Sigmoid colon (tissue), 7 donors: ENCODE measurements at places on chromosomes 7 and 10.

DNA sequence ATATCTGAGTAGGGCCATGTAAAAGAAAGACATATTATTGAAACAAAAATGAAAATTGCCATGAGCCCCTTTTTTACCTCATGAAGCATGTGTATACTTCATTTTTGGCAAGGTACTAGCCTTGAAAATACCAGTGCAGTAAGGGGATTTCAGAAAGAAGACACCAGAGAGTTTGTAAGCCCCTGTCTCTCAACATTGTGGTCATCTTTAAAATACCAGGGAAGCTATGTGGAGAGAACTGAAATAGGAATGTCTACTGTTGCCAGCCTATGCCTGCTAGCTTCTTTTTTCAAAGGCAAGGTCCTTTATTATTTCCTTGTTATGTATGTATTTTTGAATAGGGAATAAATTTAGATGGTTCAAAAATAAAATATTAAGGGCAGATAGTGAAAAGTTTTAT is 57.8 kb downstream of the CASD1 start:
- no peak for DNase-seq

DNA sequence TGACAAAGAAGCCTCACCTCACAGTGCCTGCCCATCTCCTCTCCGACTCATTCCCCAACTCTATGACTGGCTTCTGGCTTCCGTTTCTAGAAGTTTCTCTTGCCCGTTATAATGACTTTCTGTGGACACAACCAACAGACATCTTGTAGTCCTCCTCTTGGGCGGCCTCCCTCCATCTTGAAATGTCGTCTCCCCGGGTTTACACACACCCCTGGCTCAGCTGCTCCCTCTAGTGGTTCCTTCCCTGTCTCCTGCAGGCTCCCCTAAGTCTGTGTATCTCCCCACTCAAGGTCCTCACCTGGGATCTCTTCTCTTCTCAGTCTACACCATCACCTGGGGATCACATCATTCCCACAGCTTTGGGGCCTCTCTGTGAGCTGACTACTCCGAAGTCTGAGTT is 123.4 kb upstream of the NEBL start:
- DNase-seq = no peak

DNA sequence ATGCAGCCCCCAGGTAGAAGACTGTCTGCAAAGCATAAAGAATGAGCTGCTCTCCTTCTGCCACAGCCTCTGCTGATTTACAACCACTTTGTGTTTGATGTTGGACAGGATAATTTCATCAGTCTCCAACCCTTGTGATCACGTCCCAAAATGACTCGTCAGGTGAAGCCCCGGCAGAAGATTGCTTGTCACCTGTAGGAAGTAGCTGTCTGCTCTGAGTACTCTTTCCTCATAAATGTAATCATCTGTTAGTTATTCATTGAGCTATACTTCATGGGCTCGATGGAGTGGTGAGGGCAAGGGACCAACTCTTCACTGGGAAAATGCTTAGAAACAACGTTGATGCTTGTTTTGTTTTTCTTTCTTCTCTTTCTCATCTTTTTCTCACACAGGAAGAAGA is 290.9 kb upstream of the SP8 start:
- no peak for DNase-seq

DNA sequence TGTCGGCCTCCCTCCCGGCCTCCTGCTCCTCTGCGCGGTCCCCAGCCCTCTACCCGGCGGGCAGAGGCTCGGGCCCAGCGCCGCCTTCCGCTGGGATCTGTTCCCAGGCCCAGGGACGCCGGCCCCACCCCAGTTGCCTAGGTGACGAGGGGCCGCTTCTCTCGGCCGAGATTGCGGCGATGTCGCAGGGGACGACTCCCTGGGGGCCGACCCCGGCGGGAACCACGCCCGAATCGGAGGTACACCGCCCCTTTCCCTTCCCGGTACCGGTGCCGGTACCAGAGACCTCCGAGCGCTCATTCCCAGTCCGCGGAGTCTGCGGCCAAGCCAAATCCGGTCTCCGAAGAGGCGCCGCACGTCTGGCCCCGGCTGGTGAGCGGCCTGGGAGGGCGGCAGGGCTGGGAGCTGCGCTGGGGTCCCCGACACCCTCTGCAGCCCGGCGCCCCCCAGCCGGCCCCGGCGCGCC is at the start of gene CABCOCO1:
CABCOCO1 (plus strand) TSS at position 136 of the 466 bp plus-strand sequence; CDS start at position 180, 44 bp downstream.
- DNase-seq = peak; percentile 83

- no peak for DNase-seq
Measured at GRCh38 chr7:158167373-158167772, 420.2 kb downstream of the PTPRN2 start.

DNA sequence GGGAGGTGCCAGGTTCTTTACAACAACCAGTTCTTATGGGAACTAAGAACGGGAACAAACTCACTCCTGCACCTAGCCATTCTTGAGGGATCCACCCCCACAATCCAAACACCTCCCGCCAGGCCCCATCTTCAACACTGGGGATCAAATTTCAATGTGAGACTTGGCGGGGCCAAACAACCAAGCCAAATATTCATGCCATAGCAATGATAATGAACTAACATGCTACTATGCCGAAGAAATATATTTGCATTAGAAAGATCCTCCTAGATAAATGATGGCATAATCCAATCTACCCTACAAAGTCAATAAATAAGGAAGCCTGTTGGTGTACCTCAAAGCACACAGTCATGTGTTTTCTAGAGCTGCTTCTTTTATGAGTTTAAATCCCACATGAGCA is 57.6 kb downstream of the CCDC71L start:
- no peak for DNase-seq

- DNase-seq = peak; percentile 90
Measured at GRCh38 chr10:23065181-23065948, 30.0 kb upstream of the MSRB2 start.

- DNase-seq = no peak
Measured at GRCh38 chr10:3118641-3119091, 51.3 kb downstream of the PFKP start.

DNA sequence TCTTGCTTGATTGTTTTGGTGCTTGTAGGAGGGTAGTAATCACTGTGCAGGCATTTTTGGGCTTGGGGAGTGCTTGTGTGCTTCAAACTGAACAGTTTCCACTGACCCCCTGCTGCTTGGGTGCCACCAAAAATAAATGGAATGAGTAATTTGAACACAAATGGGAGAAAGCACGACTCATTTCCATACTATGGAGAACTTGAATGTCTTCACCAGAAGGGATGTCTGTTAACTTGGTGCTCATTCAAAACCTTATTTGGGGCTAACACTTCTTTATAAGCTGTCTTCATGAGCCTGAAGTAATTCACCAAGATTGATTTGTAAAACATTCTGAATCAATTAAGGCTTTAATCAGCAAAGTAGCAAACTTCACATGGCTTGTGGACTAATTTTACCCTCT is 560.3 kb downstream of the SDK1 start:
- no peak for DNase-seq

GRCh38 chr7:27130540-27131389 is at the start of gene HOXA4:
Gene HOXA4, minus strand, starts transcription at chr7:27130757. Its CDS starts 24 bp downstream, at chr7:27130733.
- DNase-seq = peak; percentile 98

- DNase-seq = peak; percentile 93
Measured at GRCh38 chr10:72334825-72335393, 19.8 kb downstream of the DNAJB12 start.

GRCh38 chr10:51364674-51365073 is 290.4 kb downstream of the PRKG1 start:
- no peak for DNase-seq

- no peak for DNase-seq
Measured at GRCh38 chr10:105973902-105974301, 1190.6 kb downstream of the SORCS1 start.

- peak; percentile 93 for DNase-seq
Measured at GRCh38 chr10:125060826-125061556, 99.4 kb downstream of the CTBP2 start.

DNA sequence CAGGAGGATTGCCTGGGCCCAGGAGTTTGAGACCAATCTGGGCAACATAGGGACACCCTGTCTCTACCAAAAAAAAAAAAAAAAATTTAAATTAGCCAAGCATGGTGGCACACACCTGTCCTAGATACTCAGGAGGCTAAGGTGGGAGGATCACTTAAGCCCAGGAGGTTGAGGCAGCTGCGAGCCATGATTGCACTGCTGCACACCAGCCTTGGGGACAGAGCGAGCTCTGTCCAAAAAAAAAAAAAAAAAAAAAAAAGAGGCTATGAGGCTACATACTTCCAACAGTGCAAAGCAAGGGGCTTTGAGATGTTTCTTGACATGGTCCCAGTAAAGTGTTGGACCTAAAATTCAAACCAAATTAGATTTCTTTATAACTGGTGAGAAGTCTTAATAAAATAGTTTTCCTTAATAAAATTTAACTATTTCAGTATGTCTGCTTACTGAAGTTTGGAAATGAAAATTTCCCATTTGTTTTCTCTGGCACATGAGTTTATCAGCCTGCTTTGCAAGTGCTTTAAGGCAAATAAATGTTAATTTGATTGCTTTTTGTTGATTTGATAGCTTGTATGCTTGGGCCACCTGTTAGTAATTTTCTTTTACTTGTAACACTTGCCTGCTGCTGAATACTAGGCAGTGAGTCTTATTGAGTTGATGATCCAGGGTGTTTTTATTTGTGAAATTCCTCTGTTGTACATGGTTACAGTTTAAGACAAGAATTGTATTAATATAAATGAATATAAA is 16.1 kb downstream of the CALU start:
- no peak for DNase-seq

DNA sequence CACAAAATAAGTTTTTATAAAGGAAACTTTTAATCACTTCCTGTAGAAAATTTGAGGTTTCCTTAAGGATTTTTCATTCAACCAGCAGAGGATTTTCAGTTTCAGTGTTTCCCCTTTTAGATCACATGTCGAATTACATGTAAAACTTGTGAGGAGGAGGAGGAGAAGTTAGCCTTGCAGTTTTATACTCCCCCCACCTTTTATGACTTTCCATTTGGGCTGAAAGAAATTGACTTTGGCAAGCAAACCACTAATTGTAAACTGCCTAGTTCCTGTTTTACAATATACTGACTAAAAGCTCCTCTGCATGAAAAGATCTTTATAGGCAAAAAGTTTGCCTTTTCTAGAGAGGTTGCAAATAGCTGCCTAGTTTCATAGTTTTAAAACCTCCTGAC is 3.0 kb downstream of the BAMBI start:
- no peak for DNase-seq

GRCh38 chr10:98577578-98577977 is 130.8 kb upstream of the HPS1 start:
- no peak for DNase-seq

DNA sequence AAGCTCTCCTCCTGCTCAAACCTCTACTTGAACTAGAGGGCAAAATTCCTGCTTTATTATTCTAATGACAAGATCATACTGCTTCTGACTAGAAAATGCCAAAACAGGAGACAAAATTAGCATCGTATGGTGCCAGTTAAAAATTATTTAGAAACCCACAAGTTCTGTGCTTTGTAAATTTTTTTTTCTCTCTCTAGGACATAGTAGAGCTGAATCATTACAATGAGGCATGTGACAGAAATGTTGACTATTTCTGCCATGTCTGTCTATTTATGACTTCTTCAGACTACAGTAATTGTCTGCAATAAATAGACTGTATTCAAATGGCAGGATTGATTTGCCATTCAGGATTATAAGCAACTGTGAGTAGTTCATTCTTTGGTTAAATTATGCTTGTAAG is 335.8 kb downstream of the PRPF18 start:
- no peak for DNase-seq

- DNase-seq = no peak
Measured at GRCh38 chr7:36473454-36474282, 84.0 kb downstream of the ANLN start.

DNA sequence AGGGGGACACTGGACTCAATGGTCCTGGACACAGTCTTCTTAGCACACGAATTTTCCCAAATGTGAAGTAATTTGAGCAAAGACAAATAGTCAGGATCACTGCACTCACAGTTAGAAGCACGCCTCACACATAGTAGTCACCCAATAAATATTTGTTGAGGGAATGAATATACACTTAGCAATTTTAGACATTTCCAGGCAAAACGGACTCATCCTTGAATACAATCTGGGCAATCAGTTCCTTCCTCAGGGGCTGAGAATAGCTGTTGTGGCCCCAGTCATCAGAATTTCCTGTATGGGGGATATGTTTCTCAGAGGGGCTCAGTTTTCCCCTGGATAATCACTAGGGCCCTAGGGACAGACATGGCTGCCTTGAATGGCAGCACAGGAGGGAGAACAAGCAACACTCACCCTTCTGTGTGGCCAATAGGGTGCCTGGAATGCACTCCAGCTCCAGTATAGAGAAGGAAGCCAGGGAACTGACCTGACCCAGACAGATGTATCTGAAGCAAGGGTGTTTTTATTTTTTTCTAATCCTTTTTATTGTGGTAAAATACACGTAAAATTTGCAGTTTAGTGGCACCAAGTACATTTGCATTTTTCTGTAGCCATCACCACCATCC is 282.7 kb upstream of the ZNF32 start:
- DNase-seq = no peak

- no peak for DNase-seq
Measured at GRCh38 chr10:63384001-63384400, 81.8 kb downstream of the JMJD1C start.

- DNase-seq = no peak
Measured at GRCh38 chr10:69068549-69068948, 19.4 kb upstream of the SRGN start.

GRCh38 chr10:66860376-66860945 is 65.4 kb upstream of the LRRTM3 start:
- DNase-seq = no peak
